Activated B cell treated with CpG ODN at 0.5 μM for 24 hours (primary cell): ENCODE measurements at places on chromosomes 4 and X. TPM values are rescaled to one million over a fixed set of nuclear protein-coding genes. Genes with fewer than 3 reads are reported as not detected.
A peak's percentile ranks its signal among the peaks of the same experiment; 100 is the strongest.

DNA sequence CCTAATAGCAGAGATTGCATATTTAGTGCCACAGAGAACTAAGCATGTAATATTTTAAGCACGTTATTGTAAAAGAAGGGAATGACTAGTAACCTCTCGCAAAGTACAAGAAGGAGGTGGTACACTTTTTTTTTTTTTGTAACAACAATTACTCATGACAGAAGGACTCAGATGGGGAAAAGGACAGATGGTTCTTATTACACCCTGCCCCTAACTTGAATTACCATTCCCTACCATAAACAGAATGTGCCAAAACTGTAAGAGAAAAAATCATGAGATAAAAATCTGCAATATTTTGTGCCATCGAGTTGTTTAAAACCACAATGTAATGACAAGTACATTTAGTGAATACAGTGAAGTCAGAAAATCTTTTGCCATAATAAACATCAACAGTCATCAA lies 33.0 kb upstream of the RAPGEF2 start:
- DNase-seq, result no peak

- no peak for DNase-seq
These were observed 12.3 kb upstream of the TSR2 start for GRCh38 chrX:54427837-54428424.

GRCh38 chr4:175720722-175721121 lies 91.3 kb downstream of the GPM6A start:
- no peak for DNase-seq

- no peak for DNase-seq
These were observed 89.0 kb downstream of the SLC39A8 start for GRCh38 chr4:102256321-102256720.

Gene FAM47E
- 0.39 TPM in 1 of 2 replicates, not detected in the other for total RNA-seq

DNA sequence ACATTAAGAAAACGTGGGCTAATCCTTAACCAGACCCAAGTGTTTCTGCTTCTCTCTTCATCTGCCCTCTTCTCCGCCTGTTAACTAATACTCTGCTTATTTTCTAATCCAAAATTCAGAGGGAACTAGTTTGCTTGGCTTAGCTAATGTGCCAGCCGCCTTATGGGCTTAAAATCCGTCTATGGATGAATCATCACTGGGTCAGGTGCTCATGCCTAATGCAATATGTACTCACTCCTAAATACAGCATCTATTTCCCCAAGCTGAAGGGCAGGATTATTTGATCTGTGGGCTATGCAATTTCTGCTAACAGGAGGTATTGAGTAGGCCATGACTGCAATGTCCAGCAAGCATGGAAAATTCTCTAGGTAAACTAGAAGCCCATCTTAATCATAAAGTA lies 12.4 kb downstream of the DYNLT3 start:
- DNase-seq, result no peak

DNA sequence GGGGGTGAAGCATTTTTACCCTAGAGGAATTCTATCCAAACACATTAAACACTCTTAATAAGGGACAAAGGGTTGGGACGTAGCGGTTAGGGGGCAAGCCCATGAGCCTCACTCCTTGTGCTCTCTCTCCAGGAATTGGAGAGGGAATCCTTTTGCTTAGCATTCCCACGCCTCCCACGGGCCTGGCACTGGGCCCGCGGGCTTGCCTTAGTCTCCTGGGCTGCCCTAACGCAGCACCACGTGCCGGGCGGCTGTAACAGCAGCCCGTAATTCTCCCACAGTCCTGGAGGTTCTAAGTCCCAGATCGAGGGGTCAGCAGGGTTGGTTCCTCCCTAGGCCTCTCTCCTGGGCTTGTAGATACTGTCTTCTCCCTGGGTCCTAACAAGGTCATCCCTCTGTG lies 67.5 kb downstream of the TBL1X start:
- DNase-seq, result no peak

DNA sequence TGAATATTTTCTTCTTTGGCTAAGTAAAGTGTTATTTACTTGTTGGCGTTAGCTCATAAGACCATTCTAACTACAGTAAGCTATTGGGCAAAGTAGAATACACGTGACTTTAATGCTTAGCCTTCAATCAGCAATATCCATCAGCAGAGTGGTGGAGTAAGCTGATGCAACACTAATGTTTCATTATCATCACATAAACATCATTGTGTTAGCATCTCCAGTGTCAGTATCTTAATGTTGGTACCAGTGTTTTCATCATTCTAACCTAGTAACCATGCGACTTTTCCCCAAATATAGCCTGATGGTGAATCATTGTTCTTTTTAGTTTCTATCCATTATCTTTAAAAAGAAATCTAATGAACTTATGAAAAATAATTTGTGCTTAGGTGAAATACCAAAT lies 48.5 kb downstream of the APOOL start:
- no peak for DNase-seq

DNA sequence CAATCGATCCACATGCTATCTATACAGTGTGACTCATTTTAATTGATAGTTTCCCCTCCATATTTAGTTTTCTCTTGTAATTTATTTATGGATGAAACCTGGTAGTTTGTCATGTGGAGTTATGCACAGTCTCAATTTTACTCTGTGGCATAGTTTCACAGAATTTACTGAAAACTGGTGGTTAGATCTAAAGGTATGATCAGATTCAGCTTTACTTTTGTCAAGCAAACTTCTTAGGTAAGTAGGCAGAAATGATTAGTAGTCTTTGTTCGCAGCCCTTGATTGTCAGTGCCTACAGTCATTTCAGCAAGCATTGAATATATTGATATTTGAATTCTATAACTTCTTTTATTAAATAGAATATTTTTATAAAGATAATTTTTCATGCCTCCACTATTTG lies 2.5 kb downstream of the ADD1 start:
- no peak for DNase-seq

DNA sequence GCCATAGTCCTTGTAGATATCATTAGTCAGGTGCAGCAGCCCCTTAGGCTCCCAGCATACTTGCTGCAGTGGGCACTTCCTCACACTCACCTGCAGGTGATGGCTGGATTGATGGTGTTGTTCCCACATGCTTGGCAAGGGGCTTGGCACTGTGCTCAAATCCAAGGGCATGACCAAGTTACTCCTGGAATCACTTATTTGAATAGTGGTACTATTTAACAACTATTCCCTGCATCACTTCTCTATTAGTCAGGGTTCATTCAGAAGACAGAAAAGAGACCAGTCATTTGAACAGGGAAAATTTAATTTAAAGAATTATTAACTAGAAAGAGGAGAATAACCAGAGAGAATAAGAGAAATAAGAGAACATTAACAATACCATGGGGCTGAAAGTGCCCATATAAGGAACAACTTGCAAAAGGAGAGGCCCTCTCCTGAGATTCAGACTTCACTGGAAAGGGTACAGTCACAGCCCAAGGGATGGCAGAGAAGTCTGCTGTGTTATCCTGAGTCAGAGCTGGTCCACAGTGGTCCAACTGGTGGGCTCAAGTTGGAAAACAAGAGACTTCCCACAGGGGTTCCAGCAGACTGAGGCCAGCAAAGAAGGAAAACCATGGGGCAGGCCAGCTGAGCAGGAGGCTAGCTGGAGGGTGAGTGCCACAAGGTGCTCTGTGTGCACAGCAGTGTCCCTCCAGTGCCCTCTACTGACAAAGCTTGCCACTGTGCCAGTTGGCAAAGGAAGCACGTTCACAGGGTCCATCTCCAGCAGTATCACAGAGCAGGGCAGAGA lies 9.8 kb downstream of the SPP1 start:
- no peak for DNase-seq

- no peak for DNase-seq
These were observed 125.5 kb upstream of the GIMD1 start for GRCh38 chr4:106494066-106494465.

DNA sequence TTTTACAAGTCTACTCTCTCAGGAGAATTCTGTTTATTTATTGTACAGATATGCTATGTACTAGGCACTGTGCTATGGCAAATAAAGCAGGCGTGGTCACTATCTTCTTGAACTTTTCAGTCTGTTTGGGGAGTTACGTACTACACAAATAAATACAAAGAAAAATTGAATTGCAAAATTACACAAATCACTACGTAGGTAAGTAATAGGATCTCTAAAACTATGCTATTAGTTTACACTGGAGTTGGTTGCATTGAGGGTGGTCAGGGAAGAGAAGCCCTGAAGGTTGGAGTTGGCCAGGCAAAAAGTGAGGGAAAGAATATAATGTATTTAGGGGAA lies 75.7 kb downstream of the GAB1 start:
- no peak for DNase-seq

GRCh38 chr4:113962719-113963265 lies 16.7 kb downstream of the ARSJ start:
- DNase-seq, result no peak

- peak; percentile 59 for DNase-seq
These were observed 114.5 kb downstream of the ADRA2C start for GRCh38 chr4:3880615-3881120.

GRCh38 chr4:174265916-174266315 lies 17.6 kb downstream of the FBXO8 start:
- DNase-seq, result no peak

GRCh38 chr4:6900181-6900812 lies 9.3 kb upstream of the TBC1D14 start:
- no peak for DNase-seq

- DNase-seq, result no peak
These were observed 105.6 kb downstream of the ENPP6 start for GRCh38 chr4:184112006-184112550.

Gene IL15
- total RNA-seq, result 3.4 and 3.5 TPM in 2 replicates

GRCh38 chrX:44765556-44765955 lies 78.3 kb upstream of the DUSP21 start:
- DNase-seq, result no peak

DNA sequence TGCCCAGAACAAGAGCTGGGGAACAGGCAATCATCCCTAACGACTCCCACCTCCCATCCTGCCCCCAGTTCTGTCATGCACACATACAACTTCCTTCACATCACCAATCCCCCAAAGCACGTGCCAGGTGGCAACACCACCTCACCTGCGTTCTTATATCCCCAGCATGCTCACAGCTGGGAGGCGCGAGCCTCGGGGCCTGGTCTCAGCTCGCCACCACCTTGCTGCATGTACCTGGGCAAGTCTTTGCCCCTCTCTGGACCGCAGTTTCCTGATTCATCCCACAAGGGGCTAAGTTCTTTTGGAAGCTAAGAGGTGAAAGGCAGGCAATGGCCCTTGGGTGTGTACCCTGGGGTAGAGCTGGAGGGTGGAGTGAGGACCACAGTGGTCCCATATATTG lies 119.2 kb upstream of the PJA1 start:
- DNase-seq, result no peak

Gene TRPC5OS
- total RNA-seq, result not detected in 2 replicates

GRCh38 chr4:155837203-155837796 lies 28.8 kb downstream of the ASIC5 start:
- DNase-seq, result no peak

Gene NLGN4X
- total RNA-seq, result 0.22 and 0.35 TPM in 2 replicates

- no peak for DNase-seq
These were observed 4.7 kb downstream of the THAP9 start for GRCh38 chr4:82905205-82905604.

DNA sequence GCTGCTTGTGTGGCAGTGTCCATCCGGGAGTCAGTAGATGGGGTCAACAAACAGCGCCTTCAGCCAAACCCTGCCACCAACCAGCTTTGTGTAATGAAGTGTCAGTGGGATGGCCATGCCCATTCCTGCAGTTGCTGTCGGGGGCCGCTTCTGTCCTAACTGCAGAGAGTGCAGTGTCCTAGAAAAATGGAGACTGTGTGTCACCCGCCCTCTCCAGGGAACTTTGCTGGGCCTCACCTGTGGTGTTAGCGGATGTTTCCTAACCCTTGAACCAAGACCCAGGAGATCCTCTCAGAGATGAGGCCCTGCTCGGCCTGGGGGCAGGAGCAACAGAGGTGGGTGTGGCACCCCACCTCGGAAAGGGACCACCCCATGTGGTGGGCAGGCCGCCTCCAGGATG lies 35.3 kb upstream of the HGFAC start:
- no peak for DNase-seq

Gene PIR
- total RNA-seq, result 0.82 and 1.7 TPM in 2 replicates

DNA sequence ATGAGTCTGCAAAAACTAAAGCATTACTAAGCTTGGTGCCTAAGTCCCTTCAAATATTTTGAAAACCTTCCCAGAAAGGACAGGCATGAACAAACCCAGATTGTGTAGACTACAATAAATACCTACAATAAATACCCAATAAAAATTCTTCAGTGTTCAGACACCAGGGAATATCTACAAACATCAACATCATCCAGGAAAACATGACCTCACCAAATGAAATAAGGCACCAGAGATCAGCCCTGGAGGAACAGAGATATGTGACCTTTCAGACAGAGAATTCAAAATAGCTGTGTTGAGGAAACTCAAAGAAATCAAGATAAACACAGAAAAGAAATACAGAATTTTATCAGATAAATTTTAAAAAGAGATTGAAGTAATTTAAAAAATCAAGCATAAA lies 57.8 kb upstream of the NLRP2B start:
- no peak for DNase-seq

Gene ATOH1
- not detected in 2 replicates for total RNA-seq

Gene BRS3
- total RNA-seq, result not detected in 2 replicates

DNA sequence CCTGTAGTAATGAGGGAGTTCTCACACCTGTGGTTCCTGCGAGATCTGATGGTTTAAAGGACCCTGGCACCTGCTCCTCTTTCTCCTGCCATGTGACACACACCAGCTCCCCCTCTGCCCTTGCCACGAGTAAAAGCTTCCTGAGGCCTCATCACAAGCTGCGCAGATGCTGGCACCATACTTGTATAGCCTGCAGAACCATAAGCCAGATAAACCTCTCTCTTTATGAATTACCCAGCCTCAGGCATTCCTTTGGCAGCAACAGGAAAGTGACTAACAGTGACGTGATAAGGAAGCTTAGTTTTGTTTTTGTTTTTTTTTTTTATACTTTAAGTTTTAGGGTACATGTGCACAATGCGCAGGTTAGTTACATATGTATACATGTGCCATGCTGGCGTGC lies 130.9 kb downstream of the AFAP1 start:
- no peak for DNase-seq

Gene PNPLA4
- 7.5 and 8.2 TPM in 2 replicates for total RNA-seq

DNA sequence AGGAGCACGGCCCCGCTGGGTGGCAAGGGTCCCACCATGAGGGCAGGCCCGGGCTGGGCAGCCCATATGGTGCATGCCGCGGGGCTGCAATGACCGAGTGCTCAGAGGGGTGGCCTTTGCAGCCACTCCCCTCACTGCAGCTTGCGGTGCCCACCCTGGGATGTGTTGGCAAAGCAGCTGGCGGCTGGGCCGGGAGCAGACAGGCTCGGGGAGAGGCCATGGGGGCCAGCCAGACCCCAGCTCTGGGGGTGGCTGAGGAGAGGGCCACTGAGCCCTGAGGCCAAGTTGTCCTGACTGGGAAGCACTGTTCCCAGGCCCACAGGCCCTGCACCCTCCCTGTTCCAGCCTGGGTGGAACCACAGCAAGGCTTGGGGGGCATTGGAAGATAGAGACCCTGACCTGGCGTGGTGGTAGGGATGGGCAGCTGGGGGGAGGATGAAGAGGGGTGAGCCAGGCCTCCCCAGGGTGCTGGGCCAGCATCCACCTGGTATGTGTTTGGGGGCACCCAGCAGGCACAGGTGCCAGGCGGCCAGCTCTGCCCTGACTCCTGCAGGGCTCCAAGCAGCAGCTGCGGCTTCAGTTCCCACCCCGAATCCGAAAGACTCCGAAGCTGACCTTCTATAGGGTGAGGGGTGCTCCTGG lies 18.4 kb upstream of the RNF4 start:
- DNase-seq, result no peak
